ENCODE measurements at places on chromosomes 16 and 17.

- peak; percentile 60 for DNase-seq
Measured at GRCh38 chr17:45722161-45722560, 62.0 kb upstream of the CRHR1 start.

DNA sequence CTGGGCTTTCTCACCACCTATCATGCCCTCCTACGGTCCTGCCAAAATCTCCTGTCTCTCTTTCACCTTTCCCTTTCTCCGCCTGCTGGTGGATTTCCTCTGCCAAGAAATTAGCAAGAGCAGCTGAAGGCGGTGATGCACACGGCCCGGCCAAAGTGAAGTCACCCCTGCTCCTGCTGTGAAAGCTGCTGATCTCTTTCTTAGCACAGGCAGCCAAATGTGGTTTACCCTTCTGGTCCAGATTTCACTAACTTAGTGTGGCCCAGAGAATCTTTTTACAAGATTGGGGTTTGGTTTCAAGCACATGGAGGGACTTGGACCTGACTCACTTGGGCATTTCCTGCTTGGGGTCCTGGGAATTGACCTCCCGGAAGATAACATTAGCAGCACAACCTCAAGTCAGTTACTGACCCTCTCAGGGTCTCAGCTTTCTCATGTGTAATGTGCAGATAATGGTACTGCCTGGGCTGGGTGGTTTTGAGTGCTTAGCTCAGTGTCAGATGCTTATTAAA is 155.7 kb downstream of the SOCS1 start:
- DNase-seq = no peak

DNA sequence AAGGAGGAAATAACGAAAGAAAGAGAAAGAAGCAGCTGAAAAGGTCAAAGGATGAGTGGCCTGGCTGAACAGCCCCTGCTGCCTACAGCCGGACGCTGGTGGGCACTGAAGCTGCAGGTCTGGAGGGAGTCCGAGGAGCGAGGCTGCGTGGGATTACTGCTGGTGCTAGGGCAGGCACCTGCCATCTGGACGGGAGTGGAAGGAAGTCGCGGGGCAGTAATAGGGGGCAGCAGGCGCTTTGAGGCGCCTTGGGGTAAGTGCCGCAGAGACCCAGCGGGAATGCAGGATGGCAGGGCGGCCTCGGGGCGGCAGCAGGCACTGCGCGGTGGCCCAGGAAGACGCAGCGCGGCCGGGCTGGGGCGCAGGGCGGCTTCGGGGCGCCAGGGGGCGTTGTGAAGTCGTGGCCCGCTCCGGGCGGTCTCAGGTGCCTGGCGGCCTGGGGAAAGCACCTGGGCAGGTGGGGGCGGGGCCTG is 303 bp upstream of the SCNN1G start:
- peak; percentile 94 for DNase-seq

DNA sequence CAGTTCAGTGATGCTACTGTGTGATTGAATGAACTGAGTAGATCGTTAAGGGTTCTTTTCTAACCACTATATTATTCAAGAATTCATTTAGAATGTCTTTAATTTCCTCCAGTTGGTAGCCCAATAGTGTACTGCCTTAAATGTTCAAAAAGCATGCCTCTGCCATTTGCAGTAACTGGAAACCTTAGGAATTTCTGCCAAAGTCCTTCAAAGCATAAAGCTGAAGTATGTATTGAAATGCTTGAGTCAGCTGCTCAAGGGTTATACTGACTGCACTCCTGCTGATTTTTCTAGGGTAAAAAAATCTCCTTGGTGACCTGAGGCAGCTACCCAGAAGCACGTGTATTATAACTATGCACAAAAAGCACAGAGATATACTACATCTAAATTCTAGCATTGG is 56.5 kb downstream of the SNTB2 start:
- no peak for DNase-seq

DNA sequence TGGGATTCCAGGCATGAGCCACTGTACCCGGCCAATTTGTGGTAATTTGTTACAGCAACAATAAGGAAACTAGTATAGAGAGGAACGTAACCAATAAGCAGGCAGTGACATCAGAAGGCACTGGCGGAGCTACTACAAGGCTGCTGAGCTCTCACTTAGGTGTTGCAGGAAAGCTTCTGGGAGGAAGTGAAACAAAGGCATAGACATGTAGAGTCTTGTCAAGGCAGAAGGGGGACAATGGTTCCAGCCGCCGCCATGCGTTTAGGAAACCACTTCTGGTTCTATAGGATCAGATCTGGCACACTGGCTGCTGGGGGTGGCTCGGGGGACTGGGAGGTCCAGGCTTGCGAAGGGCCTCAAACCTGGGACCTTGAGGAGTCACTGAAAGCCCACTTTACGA is 9.4 kb upstream of the CPSF4L start:
- no peak for DNase-seq

Measured in lower leg skin (tissue), 4 donors.